ENCODE measurements at places on chromosomes 5 and 9.

DNA sequence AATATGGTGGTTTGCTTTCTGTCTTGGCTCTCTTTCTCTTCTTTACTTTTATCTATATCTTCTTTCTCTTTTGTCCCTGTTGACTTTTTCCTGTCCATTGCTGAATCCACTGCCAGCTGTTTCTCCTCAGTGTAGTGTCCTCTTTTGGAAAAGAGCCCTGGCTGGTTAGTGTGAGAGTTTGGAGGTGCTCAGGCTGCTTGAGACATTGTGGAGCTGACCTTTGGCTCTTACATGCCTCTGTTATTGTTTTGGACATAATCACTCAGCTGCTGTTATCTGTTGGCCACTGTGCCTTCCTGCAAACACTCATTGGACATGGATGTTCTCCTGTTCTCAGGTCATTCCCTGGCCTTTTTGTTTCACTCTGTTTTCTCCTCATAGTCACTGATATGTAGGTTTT, 295.4 kb upstream of the RIOK2 start:
- peak; percentile 63 for DNase-seq

GRCh38 chr5:179679014-179679674, 1.7 kb downstream of the CBY3 start:
- DNase-seq: peak; percentile 72

DNA sequence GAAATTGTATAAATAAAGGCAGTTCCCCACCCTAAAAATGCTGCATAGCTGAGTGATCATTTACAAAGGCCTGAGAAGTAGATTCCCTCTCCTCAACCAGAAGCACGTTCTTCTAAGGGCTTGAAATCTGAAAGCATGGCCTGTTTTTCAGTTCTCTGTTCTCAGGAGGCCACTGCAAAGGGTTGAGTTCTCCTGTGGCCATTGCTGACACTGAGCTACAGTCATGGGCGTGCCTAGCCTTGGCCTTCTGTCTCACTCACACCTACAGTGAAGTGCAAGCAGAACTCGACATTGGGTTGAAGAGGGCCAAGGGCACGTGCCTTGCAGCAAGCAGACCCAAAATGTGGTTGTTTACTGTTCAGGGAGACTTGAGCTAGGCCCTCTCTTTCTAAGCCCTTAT, 276.6 kb upstream of the VLDLR start:
- DNase-seq: no peak

GRCh38 chr9:124040935-124041816, 29.6 kb downstream of the LHX2 start:
- peak; percentile 73 for DNase-seq

- no peak for DNase-seq
Observed at GRCh38 chr5:150181027-150181426, 8.8 kb upstream of the SLC6A7 start.

DNA sequence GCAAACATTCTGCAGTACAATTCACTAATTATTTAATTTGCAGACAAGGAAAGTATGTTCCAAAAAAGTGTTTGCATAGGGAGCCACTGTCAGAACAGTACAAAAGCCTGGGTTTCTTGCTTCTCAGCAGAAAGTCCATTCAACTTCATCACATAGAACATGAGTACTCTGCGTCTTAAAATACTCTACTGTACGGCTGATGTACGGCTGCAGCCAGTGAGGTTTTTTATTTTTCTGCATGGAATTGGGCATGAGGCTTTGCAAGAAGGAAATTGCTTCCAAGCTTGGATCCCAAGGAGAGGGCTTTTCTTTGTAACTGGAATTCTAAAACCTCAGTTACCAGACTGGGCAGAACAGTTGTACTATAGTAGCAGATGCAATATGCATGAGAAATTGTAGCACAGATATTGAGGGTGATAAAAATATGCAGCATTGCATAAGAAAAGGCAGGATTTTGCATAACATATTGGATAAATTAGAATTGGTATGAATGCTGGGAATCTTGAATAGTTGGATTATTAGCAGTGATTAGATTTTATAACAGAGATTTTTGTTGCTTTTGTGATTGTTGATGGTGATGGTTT, 178.1 kb upstream of the CDH9 start:
- DNase-seq: no peak

GRCh38 chr5:151144922-151145321, 12.7 kb downstream of the ANXA6 start:
- DNase-seq: no peak

GRCh38 chr5:89729623-89730301, 679.8 kb downstream of the CETN3 start:
- no peak for DNase-seq

DNA sequence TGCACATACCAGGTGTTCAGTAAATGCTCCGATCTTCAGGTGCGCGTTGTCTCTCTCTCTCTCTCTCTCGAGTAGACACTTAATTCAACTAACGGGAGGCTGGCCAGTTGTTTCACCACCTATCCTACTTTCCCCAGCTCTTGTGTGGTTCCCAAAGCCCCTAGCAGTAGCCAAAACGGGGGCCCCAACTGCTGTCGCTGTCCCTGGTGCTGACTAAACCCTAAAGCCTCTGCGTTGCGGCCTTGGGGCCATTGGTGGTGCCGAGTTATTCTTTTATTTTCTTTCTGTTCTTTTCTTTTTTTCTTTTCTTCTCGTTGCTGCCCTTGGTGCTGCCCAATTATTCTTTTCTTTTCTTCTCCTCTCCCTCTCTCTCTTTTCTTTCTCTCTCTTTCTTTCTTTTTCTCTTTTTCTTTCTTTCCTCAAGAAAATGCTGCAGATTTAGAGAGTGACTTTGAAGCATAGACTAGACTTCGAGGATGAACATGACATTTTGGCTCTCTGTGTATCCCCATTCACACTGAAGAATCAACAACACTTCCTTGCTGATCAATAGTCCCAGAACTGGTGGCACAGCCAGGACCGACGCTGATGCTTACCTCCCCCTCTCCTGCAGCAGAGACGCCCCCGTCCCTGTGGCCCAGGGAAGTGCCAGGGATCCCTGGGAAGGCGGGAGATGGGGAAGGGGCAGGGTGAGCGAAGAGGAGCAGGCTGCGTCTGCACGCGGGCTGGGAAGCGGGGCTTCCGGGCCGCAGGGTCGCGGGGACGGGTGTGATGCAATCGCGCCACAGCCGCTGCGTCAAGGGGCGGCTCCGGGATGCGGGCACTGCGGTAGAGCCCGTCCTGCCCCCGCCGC, at the start of gene FBLL1:
TSS of gene FBLL1 (plus strand) at position 785 of the 853 bp plus-strand sequence. CDS start 200 bp downstream, outside the sequence.
- peak; percentile 90 for DNase-seq

- DNase-seq: no peak
Observed at GRCh38 chr5:147830035-147830434, 1.4 kb downstream of the SPINK1 start.

GRCh38 chr5:66178799-66179198, 34.7 kb downstream of the SREK1 start:
- no peak for DNase-seq

DNA sequence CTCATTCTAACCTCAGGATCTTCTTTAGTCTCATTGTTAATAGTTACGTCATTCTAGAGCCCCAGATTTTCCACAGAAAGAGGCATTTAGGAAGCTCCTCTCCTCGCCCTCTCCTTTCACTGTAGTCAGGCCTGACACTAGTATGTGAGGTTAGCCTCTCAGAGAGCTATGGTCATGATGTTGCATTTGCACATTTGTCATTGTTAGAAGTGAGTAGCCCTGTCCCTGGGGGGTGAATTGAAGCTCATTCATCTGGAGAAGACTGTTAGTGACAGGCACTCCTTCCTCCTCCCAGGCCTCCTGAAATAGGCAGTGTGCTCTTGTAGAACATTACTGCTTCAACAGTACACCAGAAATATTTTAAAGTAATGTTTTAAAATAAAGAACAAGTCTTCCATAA, 26.6 kb upstream of the LRRTM2 start:
- DNase-seq: peak; percentile 17

DNA sequence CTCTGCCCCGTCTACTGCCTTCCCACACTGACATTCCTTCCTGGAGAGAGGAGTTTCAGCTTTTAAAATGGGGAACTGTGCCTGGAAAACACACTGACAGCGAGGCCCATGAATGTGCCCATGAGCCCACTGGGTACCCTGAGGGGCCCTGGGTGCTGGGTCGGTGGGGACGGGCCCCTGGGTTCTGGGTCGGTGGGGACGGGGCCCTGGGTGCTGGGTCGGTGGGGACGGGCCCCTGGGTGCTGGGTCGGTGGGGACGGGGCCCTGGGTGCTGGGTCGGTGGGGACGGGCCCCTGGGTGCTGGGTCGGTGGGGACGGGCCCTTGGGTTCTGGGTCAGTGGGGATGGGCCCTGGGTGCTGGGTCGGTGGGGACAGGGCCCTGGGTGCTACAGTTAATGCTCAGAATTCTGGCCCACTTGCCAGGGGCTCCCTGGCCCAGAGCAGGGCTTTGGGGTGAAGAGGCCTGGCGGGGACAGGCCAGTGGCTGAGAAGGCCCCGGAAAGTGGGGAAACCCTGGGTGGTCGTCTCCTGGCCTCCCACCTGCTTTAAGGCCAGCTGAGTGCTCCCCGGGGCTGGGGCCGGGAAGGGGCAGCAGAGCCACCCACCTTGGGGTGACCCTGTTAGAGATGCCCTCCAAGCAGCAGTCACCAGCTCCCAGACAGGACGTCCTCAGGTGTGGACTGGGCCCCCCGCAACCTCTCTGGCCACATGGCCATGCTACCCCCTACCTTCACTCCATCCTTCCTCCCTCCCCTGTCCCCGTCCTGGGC, 2.5 kb downstream of the GPSM1 start:
- no peak for DNase-seq

- DNase-seq: no peak
Observed at GRCh38 chr5:14760548-14761002, 96.1 kb downstream of the OTULIN start.

DNA sequence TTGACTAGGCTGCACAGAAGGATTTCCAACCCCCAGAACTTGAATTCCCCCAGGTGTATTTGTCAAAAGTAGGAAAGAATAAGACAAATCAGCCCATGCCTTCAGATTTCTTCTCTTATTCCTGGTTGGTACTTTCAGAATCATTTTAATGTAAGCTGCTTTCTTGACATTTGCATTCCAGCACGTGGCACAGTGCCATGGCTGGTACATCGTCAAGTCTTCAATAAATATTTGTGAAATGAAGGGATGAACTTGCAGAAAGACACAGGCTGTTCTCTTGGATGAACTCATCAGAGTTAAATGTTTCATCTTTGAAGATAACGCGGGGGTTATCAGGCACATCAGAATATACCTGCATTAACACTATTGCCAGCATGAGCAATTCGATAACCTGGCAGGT, 14.5 kb downstream of the KCNIP1 start:
- DNase-seq: no peak

GRCh38 chr9:27548055-27548741, 18.6 kb upstream of the MOB3B start:
- peak; percentile 62 for DNase-seq

DNA sequence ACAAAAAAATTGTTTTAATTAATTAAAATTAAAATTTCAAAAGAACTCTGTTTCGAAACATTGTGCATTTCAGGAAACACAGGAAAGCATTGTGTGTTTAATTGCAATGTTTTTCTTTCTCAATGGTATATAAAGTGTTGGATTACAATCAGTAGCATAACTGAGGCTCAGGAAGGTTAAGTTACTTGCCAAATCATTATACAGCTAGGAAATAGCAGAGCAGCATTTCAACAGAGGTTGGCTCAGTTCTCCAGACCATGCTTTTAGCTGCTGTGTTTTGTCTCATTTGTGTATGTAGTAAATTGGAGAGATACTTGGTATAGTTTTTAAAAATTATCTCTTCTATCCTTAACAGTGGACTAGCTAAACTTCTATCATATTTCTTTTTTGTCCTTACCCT, 30.0 kb upstream of the CAMLG start:
- DNase-seq: no peak

GRCh38 chr9:123267481-123268198, 746 bp downstream of the STRBP start:
- DNase-seq: peak; percentile 49

DNA sequence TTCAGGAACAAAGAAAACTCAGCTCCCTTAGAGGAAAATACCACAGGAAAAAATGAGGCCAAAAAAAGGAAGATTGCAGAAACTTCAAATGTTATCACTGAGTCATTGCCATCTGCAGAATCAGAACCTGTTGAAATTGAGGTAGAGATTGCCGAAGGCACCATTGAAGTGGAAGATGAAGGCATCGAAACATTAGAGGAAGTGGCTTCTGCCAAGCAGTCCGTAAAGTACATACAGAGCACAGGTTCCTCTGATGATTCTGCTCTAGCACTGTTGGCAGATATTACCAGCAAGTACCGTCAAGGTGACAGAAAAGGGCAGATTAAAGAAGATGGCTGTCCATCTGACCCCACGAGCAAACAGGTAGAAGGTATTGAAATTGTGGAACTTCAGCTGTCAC, 30.8 kb upstream of the NIM1K start:
- no peak for DNase-seq

DNA sequence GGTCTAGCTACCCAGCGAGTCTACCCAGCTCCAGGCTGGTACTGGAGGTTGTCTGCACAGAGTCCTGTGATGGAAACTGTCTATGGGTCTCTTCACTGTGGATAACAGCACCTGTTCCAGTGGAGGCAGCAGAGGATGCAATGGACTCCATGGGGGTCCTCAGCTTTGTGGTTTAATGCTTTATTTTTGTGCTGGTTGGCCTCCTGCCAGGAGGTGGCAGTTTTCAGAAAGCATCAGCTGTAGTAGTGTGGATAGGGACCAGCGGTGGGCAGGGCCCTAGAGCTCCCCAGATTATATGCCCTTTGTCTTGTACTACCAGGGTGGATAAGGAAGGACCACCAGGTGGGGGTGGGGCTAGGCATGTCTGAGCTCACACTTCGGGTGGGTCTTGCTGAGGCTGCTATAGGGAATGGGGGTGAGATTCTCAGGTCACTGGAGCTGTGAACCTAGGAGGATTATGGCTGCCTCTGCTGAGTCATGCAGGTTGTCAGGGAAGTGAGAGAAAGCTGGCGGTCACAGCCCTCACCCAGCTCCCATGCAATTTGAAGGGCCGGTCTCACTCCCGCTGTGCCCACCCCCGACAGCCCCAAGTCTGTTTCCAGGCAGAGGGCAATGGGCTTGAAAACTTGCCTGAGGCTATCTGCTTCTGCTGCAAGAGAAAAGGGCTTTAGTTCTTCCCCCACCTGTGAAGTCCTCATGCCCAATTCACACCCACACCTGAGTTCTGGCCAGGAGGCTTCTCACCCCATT, 397.1 kb downstream of the TLE1 start:
- no peak for DNase-seq

DNA sequence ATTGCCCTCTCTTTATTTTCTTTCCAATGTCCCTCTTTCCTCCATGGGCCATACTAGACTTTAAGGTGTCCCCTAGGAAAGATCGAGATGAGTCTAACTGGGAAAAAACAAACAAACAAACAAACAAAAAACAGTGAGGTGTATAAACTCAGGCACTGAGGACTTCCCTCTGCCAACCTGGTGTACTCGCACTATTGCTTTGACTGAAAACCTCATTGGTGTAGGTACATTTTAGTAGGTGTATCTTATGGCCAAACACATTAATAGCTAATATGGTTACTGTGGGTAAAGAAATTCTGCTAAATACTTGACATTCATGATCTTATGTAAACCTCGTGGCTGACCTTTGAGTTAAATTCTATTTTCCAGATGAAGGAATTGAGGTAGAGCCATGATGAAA, 74.3 kb downstream of the TNC start:
- DNase-seq: no peak

DNA sequence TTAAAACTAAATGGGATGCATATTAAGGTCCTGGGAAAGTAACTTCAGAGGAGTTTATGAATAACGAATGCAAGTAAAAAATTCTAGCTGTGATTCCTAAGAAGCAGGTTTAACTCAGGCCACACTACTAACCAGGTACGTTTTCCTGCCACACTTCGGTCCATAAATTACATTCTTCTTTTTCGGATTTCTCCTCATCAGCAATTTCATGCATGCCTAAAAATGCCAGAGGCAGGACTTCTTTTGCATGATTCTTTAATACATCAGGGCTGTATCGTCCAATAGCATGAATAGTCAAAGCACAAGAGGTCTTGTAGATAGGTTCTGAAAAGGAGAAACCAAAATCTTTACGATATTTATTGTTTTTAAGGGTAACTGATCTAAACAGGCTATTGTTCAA, 42.3 kb upstream of the OR2K2 start:
- no peak for DNase-seq
